ENCODE measurements at places on chromosomes 2 and 18.
A peak's percentile ranks its signal among the peaks of the same experiment; 100 is the strongest.

DNA sequence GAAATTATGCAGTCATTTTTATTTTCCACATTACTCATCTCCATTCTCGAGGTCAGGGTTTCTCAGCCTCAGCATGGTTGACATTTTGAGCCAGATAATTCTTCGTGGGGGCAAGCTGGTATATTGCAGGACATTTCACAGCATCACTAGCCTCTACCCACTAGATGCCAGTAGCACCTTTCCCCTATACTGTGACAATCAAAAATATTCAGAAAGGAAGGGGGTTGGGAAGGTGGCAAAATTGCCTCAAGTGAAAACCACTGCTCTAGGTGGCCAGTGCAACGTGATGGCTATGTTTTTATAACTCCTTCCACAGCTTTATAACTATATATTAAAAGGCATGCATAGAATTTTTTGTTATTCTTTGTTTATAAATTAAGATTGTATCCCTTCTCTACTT, 294.5 kb downstream of the CNTNAP5 start:
- DNase-seq = no peak

DNA sequence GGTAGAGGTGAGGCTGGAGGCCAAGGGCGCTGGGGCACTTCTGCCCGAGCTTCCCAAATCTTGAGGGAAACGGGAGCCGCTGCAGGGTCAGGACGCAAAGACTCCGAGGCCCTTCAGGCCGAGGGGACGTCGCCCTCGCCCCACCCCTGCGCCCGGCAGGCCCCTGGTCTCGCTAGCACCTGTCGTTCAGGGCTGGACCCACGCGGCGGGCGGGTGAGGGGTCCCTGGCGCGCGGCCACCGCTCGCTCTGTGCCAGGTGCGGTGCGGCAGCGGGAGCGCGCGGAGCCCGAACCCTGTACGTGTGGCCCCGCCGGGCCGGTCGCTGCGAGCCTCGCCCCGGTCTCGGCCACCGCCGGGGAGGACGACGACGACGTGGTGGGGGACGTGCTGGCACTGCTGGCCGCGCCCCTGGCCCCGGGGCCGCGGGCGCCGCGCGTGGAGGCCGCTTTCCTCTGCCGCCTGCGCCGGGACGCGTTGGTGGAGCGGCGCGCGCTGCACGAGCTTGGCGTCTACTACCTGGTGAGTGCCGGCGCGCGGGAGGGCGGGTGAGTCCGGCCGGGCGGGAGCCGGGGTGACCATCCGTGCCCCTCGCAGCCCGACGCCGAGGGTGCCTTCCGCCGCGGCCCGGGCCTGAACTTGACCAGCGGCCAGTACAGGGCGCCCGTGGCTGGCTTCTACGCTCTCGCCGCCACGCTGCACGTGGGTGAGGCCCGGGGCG, 4.9 kb downstream of the ERFE start:
- no peak for DNase-seq

DNA sequence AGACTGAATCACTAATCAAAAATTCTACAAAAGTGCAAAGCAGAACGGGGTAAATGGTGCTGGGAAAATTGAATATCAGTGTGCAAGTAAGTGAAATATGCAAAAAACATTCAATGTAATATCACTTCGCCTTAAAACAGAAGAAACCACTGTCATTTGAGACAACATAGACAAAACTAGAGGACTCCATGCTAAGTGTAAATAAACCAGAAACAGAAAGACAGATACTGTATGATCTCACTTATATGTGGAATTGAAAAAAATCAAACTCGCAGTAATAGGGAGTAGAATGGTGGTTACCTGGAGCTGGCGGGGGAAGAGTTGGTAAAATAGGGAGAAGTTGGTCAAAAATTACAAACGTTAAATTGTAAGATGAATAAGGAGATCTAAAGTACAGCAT, 1420.0 kb upstream of the CDH2 start:
- no peak for DNase-seq

- no peak for DNase-seq
Observed at GRCh38 chr2:65749545-65749944, 317.1 kb upstream of the SPRED2 start.

GRCh38 chr2:230762317-230762896, 49.8 kb downstream of the CAB39 start:
- DNase-seq = no peak

DNA sequence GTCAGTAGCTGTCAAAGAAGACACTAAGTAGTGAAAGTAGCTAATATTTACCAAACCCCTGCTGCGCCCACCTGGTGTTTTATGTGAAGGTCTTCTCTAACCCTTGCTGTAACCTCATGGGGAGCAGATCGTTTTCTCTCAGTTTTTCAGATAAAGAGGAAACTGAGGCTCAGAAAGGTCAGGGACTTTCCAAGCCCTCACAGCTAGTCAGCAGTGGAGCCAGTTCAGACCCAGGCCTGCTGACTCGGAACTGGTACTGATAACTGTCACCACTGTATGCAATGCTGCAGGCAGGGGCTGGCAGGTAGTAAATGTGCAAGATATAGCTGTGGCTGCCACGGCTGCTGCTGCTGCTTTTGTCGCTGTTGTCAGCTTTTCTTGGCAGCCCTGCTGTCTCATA, 69.1 kb downstream of the LRRFIP1 start:
- DNase-seq = no peak

DNA sequence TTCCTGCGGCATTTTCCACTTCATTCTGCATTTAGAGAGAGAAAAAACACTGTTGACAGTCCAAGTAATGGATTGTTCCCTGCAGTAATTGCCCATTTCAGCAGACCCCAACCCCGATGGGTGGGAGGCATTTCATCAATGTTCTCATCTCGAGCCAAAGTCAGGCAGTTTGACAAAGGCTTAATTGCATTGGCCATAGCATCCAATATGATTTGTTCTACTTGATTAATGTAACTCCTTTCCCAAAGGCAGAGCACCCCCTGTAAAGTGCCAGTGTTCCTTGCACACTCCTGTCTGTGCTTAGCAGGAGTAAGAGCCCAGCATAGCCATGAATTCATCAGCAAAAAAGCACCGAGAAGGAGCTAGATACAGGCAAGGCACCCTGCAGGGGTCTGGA, 174.4 kb downstream of the SEPTIN10 start:
- no peak for DNase-seq

DNA sequence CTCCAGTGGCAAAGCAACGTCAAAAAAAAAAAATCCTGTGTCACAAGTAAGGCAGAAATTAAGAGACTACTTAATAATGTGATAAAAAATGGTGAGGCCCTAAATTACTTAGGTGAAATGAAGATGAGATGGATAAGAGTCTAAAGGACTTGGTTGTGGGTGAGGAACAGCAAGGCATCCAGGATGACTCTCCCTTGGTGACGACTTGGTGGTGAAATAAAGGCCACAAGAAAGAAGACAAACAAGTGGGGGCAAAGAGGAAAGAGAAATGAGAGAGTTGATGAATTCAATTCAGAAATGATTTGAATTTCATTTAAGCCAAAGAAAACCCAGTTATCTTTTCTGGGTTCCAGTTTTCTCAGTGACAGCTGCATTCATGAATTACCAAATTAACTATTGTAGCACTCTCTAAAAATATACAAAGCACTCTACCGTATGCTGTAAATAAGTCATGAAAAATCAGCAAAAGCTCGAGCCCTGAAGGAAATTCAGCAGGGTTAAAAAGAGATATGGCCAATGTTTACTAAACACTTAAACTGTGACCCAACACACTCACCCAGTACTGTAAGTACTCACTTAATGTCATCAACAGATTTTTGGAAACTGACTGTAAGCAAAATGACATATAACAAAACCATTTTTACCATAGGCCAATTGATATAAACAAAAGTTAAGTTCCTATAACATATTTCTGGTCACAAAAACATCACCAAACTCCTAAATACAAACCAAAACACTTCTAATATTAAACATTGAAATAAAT, 1.4 kb downstream of the METTL8 start:
- no peak for DNase-seq

DNA sequence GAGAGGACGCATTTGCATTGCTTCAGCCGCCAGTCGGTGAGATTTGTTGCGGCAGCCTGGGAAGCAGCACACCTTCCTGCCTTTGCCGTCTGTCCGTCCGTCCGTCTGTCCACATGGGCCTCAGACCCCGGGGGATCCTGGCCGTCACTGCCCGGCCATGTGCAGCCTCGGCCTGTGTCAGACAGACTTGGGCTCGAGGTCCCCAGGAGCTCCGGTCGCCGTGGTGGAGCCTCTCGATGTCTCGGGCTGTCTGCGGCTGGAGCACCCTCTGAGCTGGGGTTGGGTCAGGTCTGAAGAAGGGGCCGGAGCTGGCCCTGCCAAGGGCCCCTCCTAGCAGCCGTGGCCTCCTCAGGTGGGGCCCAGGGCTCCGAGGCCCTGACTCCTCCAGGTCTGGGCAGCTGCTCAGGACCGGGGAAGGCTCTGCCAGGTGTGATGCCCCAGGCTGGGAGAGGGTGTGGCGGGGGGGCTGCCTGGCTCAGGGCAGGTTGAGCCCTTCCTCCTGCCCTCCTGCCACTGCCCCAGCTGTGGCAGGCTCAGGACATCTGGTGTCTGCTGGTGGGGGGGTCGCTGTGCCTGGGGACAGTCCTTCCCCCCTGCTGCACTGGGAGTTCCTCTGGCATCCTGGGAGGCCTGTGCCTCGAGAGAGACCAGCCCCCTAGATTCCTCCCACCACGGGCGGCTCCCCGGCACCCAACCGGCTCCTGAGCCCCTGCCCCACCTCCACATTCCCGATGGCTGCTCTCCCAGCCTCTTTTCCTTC, 11.8 kb downstream of the NEU4 start:
- no peak for DNase-seq

DNA sequence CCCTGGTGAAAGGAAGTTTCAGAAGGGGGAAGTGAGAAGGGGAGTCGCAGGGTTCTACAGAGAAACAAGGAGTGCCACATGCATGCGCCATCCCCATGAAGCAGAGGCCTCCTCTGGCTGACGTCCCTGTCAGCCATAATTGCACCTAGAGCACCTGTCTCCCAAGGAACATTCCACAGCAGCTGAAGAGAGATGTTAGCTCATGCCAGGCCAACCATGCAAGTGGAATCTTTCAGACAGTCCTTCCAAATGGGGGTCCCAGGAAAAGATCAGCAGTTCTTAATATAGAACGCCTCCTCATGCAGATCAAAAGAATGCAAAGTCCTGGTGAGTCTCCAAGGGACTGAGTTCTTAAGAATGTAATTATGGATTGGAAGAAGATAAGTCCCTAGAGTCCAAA, 29.6 kb downstream of the MRO start:
- no peak for DNase-seq

- peak; percentile 37 for DNase-seq
Observed at GRCh38 chr2:134207589-134208209, 46.2 kb upstream of the MGAT5 start.

GRCh38 chr2:193869564-193869963, 1674.8 kb upstream of the TMEFF2 start:
- DNase-seq = no peak

- no peak for DNase-seq
Observed at GRCh38 chr18:39485696-39486095, 1920.1 kb upstream of the CELF4 start.

- no peak for DNase-seq
Observed at GRCh38 chr2:148824190-148824589, 50.8 kb upstream of the KIF5C start.

- no peak for DNase-seq
Observed at GRCh38 chr2:21772624-21773023, 648.9 kb downstream of the TDRD15 start.

GRCh38 chr2:231464576-231465540, 574 bp upstream of the NCL start:
- DNase-seq = peak; percentile 97

- peak; percentile 8 for DNase-seq
Observed at GRCh38 chr2:46376586-46376985, 79.4 kb downstream of the EPAS1 start.

- DNase-seq = no peak
Observed at GRCh38 chr2:226351711-226352110, 447.9 kb downstream of the IRS1 start.

DNA sequence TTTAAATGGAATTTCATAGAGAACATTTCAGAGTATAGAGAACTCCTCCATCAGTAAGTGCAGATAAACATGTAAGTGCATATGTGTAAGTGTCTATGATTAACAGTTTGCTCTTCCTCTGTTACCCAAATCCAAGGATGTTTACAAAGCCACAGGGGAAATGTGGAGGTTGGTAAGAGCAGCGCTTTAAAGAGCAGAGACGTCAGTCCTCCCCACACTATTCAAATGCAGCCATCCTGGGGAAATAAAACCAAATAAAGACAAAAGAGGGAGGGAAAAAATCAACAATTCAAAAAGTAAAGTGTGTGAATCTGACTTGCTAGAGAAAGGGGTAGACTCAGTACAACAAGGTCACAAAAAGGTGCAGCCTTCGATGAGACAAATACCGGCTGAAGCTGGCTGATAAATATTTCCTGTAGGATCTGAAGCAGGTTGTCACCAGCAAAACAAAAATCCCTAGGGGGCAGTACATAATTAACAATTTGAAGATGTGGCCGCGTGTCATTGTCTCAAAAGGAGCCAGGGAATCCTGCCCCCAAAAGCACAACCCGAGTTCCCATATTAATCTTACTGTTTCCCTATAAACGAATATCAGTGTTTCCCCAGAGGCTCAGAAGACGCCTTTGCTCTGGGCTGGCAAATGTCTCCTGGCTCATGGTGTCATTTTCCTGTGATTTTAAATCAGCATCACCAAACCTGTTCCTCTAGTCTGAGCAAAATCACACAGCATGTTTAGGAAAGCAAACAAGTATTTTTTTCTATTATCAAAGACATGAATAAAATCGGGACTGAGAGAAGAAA, 216.5 kb downstream of the CDCA7 start:
- DNase-seq = peak; percentile 15

- no peak for DNase-seq
Observed at GRCh38 chr2:3480352-3481010, 38.9 kb downstream of the ADI1 start.

GRCh38 chr2:181354626-181355025, 102.6 kb upstream of the ITGA4 start:
- DNase-seq = no peak

DNA sequence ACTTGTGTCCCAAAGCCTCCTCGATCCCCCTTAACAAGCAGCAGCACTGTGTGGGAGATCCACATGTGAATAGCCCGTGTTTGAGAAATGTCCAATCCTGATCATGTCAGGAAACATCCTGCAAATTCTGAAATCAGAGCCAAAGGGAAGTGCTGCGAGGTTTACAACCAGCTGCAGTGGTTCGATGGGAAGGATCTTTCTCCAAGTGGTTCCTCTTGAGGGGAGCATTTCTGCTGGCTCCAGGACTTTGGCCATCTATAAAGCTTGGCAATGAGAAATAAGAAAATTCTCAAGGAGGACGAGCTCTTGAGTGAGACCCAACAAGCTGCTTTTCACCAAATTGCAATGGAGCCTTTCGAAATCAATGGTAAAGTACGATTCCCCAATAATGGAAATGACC, at the start of gene MARCO:
MARCO (plus strand) TSS at position 164 of the 400 bp plus-strand sequence; CDS start at position 271, 107 bp downstream.
- no peak for DNase-seq

GRCh38 chr18:417495-417894, 83.0 kb downstream of the COLEC12 start:
- no peak for DNase-seq

DNA sequence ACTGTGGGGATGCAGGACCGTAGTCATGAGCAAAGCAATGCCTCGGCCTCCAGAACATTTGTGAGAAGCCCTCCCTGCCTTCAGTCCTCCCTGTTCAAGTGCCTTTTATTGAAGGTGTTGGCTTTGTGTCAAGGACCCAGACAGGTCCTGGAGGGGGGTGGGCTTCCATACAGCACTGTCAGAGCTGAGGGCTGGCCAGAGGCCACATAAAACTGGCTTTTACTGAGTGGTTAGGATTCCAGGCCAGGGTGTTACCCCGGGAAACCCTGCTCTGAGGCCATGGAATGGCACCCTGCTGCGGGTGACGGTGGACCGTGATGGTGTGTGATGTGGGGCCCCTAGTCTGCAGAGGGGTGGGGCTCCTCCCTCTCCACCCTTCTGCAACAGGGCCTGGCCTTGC, 41.6 kb downstream of the TOGARAM2 start:
- DNase-seq = peak; percentile 13
